Activated CD4-positive, alpha-beta T cell treated with anti-CD3 and anti-CD28 coated beads, Interleukin-2, amount 10 ng/mL, durations not matched to agents 7 days and 5 days (primary cell): ENCODE measurements at places on chromosomes 3 and 15. TPM values are rescaled to one million over a fixed set of nuclear protein-coding genes. Genes with fewer than 3 reads are reported as not detected.

DNA sequence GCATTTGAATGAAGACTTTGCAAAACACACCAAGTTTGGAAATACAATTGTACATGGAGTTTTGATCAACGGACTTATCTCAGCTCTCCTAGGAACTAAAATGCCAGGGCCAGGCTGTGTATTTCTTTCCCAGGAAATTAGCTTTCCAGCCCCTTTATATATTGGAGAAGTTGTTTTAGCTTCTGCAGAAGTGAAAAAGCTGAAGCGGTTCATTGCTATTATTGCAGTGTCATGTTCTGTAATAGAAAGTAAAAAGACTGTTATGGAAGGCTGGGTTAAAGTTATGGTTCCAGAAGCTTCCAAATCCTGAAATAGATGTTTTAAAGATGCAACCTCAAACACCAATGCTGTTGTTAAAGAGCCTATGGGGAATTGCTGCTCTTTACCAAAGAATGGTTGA is 11.5 kb downstream of the HTD2 start:
- H3K36me3 ChIP-seq: peaks cover 47% of the 10 kb centered on the region
- no peak for DNase-seq
- no peaks in the 10 kb centered on the region for H3K27me3 ChIP-seq
- no peak overlapping the region for H3K27ac ChIP-seq
- H3K4me3 ChIP-seq: no peak overlapping the region

DNA sequence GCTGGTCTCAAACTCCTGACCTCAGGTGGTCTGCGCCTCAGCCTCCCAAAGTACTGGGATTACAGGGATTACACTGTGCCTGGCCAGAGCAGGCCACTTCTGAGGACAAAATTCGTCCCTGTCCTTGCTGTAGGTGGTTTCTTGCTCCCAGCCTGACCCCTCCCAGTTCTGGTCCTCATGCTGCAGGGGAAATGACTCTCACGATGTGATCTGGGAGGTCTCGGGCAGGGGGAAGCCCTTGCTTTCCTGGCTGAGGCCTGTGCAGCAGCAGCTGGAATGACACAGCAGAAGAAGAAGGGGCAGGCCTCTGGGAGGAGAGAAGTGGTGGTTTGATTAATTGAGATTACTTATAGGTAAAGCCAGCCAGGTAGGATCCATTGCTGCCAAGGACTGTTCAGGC is 39.3 kb downstream of the MEGF11 start:
- H3K4me3 ChIP-seq: no peak overlapping the region
- H3K27me3 ChIP-seq: no peaks in the 10 kb centered on the region
- H3K4me1 ChIP-seq: no peaks in the 10 kb centered on the region
- DNase-seq: no peak
- no peak overlapping the region for H3K27ac ChIP-seq

DNA sequence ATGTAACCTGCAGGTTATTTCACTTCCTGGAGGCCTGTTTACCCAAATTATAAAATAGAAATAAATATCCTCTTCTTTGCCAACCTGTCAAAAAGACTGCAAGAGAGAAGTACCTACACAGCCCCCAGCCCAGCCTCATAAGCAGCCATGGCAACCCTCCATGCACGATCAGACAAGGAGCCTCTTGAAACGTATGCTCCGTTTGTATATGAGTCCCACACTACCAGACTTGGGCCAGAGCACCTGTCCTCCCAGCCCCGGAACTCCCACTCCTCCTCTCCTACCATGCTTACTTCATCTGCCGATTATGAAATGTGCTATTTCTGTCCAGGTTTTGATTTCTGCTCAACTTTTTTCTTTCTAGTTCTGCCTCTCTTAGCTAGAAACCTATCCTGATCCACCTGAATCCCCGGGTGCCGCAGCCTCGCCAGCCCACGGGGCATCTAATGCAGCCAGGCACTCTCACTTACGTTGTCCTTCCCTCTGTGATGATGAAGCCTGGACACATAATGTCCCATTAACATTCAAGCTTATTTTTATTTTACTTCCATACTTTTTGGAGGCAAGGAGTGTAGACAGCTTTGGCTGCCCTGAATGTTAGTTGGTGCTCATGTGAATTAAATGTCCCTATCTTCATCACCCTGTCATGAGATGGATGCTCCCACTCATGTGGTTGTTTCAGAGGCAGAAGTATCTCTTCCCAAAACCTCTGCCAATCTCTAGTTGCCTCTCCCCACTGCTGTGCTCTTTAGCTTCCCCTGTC is 73.8 kb downstream of the MB21D2 start:
- peaks cover 12% of the 10 kb centered on the region for H3K4me1 ChIP-seq
- DNase-seq: no peak
- H3K36me3 ChIP-seq: no peaks in the 10 kb centered on the region
- H3K27me3 ChIP-seq: peaks cover 13% of the 10 kb centered on the region
- H3K27ac ChIP-seq: no peak overlapping the region
- no peak overlapping the region for H3K4me3 ChIP-seq

Gene TM4SF1
- not detected for total RNA-seq

- no peak for DNase-seq
- H3K27ac ChIP-seq: no peak overlapping the region
- no peaks in the 10 kb centered on the region for H3K36me3 ChIP-seq
- H3K27me3 ChIP-seq: no peaks in the 10 kb centered on the region
- no peak overlapping the region for H3K4me3 ChIP-seq
Observed at GRCh38 chr3:27559835-27560234, 75.7 kb upstream of the SLC4A7 start.

GRCh38 chr15:25655207-25655948 is 207.7 kb downstream of the ATP10A start:
- H3K27ac ChIP-seq: no peak overlapping the region
- H3K36me3 ChIP-seq: no peaks in the 10 kb centered on the region
- no peak for DNase-seq

DNA sequence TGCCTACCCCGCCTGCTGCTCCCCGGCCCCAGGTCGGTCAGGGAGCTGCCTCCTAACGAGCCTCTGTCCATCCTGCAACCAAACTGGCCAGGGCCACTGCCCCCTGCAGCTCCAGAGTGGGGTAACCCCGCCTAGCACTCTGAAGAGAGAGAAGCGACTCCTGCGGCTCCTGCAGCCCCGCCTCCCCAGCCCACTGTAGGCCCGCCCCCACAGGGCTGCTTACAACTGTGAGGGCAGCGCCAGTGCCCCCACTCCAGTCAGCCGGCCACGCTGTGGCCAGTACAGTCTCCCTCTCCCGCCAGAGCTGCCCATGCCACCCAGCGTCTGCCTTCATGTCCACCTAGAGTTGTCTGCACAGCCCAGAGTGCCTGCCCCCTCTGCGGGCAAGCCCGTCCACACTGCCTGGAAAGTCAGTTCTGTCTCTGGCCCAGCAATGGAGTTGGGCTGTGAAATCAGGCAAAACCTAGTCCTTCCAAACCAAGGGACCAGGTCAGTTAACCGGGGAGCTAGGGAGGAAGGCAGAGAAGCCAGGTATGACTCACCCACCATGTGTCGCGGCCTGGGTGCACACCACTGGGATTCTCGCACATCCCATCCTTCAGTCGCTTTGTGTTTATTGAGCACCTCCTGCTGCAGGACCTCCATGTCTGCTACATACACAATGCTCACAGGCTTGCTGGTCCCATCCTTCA is 2.4 kb downstream of the UCN2 start:
- no peaks in the 10 kb centered on the region for H3K36me3 ChIP-seq
- DNase-seq: no peak
- no peak overlapping the region for H3K27ac ChIP-seq
- H3K27me3 ChIP-seq: no peaks in the 10 kb centered on the region

DNA sequence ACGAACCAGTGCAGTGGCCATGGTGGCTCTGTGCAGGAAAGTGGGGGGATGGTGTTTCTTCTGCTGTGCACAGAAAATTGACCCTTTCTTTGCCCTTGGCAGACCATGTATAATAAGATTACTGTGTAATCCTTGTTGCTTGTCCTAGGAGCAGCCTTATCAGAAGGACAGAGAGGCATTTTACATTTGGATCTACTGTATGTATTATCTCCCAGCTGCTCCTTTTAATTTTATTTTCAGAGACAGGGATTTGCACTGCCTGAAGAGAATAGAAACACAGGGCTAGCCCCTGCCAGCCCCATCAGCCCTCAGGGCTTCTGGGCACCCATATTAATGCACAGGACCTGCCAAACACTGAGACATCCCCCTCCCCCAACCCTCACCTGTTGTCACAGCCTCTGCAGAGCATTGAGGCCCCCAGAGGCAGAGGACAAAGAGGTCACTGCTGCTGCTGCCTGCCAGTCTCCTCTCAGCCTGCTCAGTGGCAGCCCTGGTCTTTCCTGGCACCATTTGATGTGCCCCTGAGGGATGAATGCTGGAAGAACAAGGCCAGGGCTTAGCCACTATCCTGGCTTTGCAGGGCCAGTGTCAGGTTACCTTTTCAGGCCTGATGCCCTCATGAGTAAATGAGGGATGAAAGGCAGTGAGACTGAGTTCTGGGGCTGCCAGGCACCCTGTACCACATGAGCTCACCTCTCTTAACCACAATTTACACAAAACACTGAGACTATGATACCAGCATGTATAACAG is 533.4 kb downstream of the NTRK3 start:
- no peak overlapping the region for H3K4me3 ChIP-seq
- H3K27ac ChIP-seq: no peak overlapping the region
- no peak for DNase-seq
- no peaks in the 10 kb centered on the region for H3K36me3 ChIP-seq
- H3K4me1 ChIP-seq: no peaks in the 10 kb centered on the region
- no peaks in the 10 kb centered on the region for H3K27me3 ChIP-seq

- no peak overlapping the region for H3K27ac ChIP-seq
- H3K4me1 ChIP-seq: no peaks in the 10 kb centered on the region
- no peak overlapping the region for H3K4me3 ChIP-seq
- DNase-seq: no peak
- no peaks in the 10 kb centered on the region for H3K36me3 ChIP-seq
Observed at GRCh38 chr3:70517124-70517890, 204.9 kb upstream of the MDFIC2 start.

Gene LRRC31
- not detected for total RNA-seq

DNA sequence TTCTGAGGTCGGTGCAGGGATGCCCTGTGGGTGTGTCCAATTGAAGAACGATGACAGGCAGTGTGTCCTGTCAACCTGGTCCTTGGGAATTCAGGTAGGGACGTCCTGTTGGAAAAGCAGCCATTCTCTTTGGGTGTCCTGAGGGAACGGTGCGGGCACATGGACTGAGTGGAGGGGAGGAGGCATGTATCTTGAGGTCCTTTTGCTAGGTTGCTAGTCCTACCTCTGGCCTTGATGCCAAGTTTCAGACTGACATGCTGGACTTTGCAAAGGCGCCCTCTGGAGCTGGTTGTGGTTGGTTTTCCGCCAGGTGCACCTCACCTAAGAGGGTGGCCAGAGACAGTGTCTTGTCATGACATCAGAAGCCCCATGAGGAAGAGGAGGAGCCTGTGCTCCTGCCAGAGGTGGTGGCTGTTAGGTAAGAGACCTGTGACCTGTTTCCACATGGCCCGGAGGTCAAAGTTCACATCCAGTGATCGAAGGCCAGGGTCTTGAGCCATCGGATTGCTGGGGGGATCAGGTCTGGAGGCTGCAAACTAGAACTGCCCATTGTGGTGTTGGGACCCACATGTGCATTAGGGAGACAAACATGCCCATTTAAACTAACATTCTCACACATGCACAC is 106.3 kb downstream of the SNRPN start:
- DNase-seq: no peak
- H3K27me3 ChIP-seq: no peaks in the 10 kb centered on the region
- H3K4me1 ChIP-seq: no peaks in the 10 kb centered on the region
- H3K36me3 ChIP-seq: peaks cover 93% of the 10 kb centered on the region

DNA sequence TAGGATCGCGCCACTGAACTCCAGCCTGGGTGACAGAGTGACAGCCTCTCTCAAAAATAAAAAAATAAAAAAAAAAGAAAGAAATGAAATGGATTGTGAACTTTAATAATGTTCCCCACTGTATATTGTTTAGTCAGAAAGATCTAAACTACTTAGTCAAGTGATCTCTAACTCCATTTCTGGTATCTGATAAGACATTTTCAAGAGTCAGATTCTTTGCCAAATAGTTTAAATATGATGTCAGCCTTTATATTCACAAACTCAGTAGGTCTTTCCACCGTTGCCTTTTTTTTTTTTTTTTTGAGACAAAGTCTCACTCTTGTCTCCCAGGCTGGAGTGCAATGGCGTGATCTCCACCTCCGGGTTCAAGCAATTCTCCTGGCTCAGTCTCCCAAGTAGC is 29.0 kb upstream of the OSBPL11 start:
- H3K27me3 ChIP-seq: peaks cover 23% of the 10 kb centered on the region
- DNase-seq: no peak
- H3K27ac ChIP-seq: no peak overlapping the region
- no peaks in the 10 kb centered on the region for H3K4me1 ChIP-seq
- no peak overlapping the region for H3K4me3 ChIP-seq

- H3K4me1 ChIP-seq: no peaks in the 10 kb centered on the region
- H3K4me3 ChIP-seq: no peak overlapping the region
- peaks cover 12% of the 10 kb centered on the region for H3K27me3 ChIP-seq
Observed at GRCh38 chr15:70353606-70354345, 256.1 kb upstream of the TLE3 start.
